ENCODE measurements at places on chromosomes 1 and 21.

GRCh38 chr1:31751822-31752241 lies 12.3 kb downstream of the ADGRB2 start:
- no peak for DNase-seq

- DNase-seq: no peak
Observed at GRCh38 chr21:34201001-34201400, 127.6 kb downstream of the MRPS6 start.

GRCh38 chr1:12143631-12144155 lies 23.1 kb upstream of the TNFRSF1B start:
- DNase-seq: no peak

- DNase-seq: no peak
Observed at GRCh38 chr1:2155788-2156187, 38.8 kb downstream of the FAAP20 start.

DNA sequence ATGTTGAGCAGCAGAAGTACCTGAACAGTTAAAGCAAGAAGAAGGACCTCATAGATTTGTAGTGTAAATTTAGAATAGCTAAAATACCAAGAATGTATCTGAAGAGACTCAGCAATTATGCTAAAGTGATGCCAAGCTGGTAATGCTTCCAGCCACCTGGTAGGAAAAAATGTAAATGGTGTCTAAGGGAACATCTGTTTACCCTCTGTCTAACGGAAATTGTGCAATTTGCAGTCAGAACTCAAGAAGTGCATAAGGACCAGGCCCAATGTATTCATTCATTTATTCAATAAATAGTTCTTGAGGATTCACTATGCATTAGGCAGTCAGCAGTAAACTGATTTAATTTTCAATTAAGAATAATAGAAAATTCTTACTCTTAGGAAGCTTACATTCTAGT lies 116.0 kb upstream of the ADGRL4 start:
- DNase-seq: no peak

GRCh38 chr1:96116731-96117130 lies 604.9 kb upstream of the PTBP2 start:
- no peak for DNase-seq

DNA sequence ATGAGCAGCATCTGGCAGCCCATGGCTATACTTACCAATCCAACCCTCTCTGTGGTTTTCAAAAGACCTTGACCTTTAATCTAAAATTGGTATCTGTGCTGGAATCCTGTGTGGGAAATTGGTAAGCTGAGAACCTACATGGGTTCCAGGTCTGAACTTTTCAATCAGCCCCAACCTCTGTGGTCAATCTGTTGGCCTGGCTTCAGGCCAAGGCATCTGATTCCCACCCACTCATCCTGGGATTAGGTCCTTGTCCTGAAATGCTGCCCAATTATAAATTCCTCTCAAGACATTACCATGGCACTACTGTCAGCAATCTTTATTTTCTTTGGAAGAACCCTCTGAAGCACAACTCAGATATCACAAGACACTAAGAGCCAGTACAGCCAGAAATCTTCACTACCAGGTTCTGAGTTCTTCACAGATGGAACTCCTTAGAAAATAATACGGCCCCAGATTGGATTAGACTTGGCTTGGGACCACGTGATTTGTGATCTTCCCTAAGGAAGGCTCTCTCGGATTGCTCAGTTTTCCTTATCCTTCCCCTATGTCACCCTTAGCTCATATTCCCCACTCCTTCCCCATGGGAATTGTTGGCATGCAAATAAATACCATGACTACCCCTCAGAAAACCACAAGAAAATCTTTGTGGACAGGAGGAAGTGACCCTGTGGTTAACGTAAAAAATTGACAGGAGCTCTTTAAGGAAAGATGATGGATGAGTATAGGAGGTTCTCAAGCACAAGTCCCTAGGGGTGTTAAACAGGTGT lies 207.9 kb upstream of the ST6GALNAC5 start:
- DNase-seq: no peak

GRCh38 chr21:44427241-44428120 lies 27.8 kb upstream of the LRRC3 start:
- DNase-seq: no peak

DNA sequence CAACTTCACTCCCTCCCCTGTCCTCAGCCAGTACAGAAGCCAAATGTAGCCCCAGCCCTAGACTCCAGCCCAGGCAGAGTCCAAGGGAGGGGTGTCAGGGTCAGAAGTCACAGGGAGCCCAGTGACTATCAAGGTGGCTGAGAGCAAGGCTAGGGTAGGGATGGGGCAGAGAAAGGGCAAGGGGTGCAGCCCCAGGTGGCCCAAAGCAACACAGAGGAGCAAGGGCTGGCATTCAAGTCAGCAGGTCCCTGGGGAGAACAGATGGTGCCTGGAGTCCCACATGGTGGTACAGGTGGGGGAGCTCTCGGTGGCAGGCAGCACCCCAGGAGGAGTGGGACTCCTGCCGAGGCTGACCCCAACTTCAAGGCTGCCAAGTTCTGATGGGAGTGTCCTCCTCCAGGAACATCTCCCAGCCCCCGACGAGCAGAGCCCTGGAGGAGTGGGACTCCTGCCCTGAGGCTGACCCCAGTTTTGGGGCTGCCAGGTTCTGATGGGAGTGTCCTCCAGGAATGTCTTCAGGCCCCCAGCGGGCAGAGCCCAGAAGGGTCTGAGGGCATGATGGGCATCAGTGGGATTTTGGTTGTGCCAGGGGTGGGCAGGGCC lies 3.7 kb upstream of the DVL1 start:
- DNase-seq: no peak

- DNase-seq: no peak
Observed at GRCh38 chr21:30014886-30015285, 75.1 kb upstream of the GRIK1 start.

GRCh38 chr1:19166066-19166465 lies 44.0 kb downstream of the UBR4 start:
- no peak for DNase-seq

DNA sequence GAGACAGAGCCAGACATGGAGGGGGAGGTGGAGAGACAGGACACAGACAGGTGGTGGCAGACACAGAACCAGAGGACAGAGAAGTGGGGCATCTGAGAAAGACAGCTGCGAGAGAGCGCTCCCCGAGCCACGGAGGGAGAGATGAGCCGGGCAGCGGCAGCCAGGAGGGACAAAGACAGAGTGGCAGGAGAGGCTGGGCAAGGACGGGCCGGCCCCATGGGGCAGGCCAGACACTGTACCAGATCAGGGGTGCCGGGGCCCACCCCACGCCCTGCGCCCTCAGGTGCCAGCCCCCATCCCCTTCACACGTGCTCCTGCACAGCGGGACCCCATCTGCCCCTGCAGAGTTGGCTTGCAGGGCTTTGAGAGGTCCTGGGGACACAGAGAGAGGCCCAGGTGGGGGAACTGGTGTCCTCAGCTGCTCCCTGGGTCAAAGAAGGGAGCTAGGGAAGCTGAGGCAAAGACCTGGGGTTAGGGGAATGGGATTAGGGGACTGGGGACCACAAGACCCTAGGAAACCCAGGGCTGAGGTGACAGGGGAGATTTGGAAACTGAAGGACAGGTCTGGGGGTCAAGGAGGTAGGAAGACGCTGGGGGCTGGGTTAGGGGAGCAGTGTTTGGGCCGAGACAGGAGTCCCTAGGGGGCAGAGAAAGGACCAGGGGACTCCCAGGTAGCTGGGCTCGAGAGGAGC lies 643 bp downstream of the FNDC5 start:
- DNase-seq: no peak

- DNase-seq: no peak
Observed at GRCh38 chr21:28856588-28857250, 136.0 kb downstream of the LTN1 start.

GRCh38 chr21:28823429-28823828 lies 169.2 kb downstream of the LTN1 start:
- no peak for DNase-seq

DNA sequence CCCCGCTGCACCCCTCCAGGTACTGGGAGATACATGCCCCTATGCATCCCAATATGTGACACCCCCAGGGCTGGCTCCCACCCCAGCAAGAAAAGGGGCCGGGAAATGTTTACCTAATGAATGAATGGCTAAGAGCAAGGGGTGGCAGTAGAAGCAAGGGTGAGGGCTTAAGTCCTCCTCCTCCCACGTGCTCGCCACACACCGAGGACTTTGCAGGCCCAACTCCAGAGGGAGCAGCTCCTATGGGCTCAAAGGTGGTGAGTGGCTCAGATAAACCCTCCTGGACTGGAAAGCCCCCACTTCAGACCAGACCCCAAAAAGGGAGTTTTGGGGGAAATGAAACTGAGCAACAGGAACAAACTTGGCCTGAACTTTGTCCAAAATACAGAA lies 11.4 kb downstream of the SLC45A3 start:
- no peak for DNase-seq

GRCh38 chr1:58815686-58816071 lies 31.8 kb upstream of the JUN start:
- DNase-seq: no peak

DNA sequence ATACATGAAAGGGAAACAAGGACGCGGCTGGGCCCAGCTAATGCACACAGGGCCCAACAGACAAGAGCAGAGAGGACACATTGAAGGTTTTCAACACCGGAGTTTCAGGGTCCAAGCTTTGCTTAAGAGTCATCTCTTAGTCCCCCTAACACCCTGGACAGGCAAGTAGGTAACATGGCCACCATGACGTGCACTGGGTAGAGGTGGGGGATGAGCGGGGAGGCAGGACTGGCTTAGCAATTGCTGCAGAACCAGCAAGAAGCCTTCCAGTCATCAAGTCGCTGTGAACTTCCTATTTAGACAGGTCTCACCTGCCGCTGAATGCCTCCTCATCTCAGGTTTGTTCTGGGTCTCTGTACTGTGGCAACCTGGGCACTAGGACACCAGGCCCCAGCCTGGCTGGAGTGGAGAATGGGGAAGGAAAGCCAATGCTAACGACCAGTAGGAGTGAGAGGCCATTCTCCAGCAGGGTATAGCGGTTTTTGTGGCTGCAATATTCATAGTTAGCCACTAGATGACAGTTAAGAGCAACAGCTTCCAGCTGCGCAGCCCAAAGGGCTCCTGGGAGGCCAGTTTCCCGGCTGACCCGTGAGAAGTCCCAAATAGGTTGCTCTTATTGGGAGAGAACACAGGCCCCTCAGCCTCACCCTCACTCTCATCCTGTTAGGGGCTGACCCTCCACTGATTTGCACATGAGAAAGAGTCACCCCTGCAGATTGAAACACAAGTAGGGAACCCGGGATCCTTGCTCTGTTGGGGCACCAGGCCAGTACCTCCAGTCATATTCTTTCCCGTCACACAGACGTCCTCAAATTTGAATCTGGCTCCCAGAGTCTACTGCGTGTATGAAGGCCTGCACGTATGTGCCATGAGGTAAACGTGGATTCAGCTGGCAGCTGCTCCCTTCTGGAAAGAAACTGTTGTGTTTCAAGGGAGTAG lies 6.0 kb upstream of the PIGC start:
- no peak for DNase-seq

GRCh38 chr1:11804666-11805421 lies 920 bp downstream of the MTHFR start:
- DNase-seq: no peak

DNA sequence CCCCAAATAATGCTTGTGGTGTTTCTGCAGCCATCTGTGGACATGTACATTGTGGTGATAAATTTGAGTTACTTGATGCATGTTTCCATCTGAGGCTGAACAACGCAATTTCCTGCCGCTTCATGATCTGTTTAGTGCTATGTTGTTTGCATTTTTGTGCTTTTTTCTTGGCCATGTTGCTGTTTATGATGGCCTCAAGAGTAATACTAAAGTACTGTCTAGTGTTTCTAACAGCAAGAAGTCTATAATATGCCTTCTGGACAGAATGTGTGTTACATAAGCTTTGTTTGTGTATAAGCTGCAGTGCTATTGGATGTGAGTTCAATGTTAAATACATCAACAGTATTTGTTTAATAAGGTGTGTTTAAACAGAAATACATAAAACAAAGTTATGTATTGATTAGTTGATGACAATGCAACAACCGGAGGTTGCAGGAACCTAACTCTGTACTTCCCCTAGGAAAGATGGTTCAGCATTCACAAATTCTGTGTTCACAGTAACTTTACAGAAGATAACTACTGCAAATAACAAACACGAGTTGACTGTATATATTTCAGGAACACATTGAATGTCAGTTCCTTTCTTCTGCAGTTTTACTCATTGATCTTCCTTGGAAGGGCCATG lies 114.8 kb upstream of the USP24 start:
- DNase-seq: no peak

- no peak for DNase-seq
Observed at GRCh38 chr1:201183753-201184152, 6.9 kb upstream of the IGFN1 start.

DNA sequence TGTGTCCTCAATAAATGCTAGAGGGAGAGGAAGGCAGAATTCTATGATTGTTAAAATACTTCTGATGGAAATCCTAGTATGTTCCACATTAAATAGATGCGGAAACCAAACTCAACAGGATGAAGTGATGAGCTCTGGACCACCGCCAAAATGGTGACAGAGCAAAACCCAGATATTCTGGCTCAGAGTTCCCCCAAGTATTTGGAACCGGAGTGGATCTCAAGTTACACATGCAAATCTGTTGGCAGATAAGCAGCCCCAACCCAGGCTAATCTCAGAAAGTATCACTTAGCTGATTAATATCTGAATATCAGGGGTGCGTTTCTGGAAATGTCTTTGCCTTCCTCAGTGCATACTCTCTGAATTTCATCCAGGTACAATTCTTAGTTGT lies 17.4 kb upstream of the GRHL3 start:
- no peak for DNase-seq

GRCh38 chr1:244330318-244330625 lies 121.4 kb downstream of the ADSS2 start:
- DNase-seq: no peak

DNA sequence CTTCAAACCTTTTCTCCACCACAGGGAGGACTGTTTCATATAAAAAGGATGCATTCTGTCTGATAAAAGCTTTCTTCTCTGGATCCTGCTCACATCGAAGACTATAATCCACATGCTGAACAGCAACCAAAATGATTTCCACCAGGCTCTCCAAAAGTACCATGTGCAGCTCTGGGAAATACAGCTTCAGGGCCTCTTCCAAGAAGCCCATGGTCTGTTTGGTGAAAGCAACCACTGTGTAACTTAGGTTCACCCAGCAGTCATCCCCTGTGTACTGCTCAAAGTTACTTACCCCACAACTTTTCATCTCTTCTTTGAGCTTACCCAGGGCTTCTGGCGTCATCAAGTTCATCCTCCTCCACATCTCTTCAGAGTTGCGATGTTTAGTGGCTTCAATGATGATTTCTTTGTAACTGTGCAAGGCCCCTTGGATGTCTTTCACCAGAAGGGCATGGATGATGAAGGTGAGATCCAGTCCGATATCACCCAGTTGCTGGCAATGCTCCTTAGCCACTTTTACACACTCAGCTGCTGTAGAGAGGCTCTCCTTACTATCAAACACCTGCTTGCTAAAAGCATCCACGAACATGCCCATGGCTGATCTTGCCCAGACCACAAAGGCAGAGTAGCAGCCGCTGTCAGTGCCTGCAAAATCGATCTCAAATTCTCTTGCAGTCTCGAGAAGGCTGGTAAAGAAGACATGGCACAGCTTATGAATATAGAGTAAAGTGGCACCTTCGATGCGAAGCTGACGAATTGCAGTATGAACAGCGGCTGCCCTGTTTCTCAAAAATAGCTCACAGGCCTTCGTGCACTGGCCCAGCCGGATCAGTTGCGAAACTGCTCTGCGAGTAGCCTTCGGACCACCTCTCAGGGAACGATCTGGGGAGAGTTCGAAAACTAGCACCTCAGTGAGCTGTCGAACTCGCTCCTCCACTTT lies 1.7 kb downstream of the EXOC8 start:
- no peak for DNase-seq

- DNase-seq: no peak
Observed at GRCh38 chr1:45623972-45624371, at the start of gene CCDC17. TSS of gene CCDC17 (minus strand) at chr1:45624054. CDS start at chr1:45623909, 145 bp downstream.

All from activated gamma-delta T cell treated with anti-CD3 and anti-CD28 coated beads, Interleukin-2, amount 50 U/mL, for 16 hours (primary cell).